T-helper 1 cell (primary cell): ENCODE measurements at places on chromosomes 1 and 21.
A peak's percentile ranks its signal among the peaks of the same experiment; 100 is the strongest.

DNA sequence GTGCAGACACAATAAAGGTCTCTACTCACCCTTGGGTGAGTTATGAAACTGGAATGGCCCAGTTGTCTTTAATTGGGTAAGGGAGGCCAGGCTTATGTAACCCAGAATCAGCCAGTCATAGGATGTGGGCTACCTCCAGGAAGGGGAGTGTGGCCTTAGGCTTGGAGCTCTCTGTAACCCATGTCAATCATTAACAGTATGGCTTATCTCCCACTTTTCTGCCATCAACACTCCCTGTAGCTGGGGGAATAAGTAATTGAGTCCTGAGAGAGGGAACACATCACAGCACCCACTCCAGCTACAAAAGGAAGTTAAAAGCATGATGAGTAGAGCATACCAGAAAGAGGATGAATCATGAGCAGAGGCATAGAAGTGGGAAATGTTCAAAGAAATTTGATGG lies 327.0 kb upstream of the DUSP10 start:
- DNase-seq, result no peak

- DNase-seq, result no peak
These were observed 63.6 kb downstream of the EPHB2 start for GRCh38 chr1:22773981-22774832.

DNA sequence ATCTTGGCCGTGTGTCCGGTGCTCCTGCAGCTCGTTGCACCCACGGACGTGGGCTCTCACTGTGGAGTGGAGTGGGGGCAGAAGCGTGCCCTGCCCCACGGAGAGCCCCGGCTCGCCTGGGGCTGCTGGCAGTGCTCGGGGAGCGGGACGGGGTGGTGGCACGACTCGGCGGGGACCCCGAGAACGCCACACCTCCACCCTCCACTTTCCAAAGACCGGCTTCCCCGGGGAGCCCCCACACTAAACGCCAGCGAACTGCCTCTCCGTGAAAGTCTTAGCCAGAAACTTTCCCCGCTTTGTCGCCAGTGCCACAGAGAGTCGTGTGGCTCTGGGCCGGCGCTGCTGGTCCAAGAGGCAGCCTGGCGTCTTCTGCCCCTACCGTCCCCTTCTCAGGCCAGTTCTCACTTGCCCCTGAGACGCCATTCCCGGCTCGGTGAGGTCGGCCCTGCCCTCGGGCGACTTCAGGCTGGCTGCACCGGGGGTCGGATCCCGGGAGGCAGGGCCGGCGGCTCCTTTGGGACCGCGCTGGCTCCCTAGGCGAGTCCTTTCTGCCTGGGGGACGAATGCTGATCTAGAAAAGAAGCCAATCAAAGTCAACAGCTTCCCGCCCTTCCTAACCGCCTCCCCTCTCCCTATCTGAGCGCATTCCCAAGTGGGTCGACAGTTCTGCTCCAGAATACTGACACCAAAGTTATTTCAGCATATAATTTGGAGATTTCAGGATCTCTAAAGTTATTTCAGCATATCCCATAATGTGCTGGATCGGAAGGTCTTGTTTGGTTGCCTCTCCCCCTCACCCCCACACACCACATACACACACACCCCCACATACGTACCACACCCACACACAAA lies 2.6 kb upstream of the SAMD13 start:
- DNase-seq, result peak; percentile 10

GRCh38 chr1:63261736-63262458 lies 60.5 kb upstream of the FOXD3 start:
- DNase-seq, result no peak

- DNase-seq, result no peak
These were observed 37.0 kb upstream of the TENT5B start for GRCh38 chr1:27049607-27050006.

DNA sequence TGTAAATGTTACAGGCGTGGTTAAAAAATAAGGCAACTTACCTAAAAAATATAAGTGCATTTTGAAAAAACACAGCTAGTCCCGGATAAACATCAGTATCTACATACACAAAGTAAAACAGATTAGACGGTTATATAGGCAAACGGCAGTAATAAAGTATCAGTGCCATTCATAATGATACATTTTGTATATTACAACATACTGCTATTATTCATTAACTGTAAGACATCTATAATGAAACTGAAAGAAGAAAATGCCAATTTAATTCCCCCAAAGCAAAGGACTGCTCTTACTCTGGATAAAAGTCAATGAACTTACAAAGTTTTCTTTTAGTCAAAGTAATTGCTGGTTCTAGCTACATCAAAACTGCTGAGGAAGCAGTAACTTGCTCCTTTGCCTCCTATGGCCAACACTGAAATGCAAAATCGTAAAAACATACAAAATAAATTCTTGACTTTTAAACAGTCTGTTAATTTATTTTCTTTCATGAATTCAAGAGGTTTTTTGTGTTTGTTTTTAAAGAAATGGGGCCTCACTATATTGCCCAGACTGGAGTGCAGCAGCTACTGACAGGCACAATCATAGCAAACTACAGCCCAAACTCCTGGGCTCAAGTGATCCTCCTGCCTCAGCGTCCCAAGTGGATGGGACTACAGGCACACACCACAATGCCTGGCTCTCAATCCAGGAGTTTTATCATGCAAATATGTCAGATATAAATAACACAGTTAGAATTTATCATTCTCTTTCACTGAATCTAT lies 23.9 kb downstream of the TMEM50B start:
- DNase-seq, result no peak

- no peak for DNase-seq
These were observed 413.9 kb downstream of the NCAM2 start for GRCh38 chr21:21412096-21412495.

GRCh38 chr1:106747232-106747631 lies 309.2 kb upstream of the PRMT6 start:
- DNase-seq, result no peak

DNA sequence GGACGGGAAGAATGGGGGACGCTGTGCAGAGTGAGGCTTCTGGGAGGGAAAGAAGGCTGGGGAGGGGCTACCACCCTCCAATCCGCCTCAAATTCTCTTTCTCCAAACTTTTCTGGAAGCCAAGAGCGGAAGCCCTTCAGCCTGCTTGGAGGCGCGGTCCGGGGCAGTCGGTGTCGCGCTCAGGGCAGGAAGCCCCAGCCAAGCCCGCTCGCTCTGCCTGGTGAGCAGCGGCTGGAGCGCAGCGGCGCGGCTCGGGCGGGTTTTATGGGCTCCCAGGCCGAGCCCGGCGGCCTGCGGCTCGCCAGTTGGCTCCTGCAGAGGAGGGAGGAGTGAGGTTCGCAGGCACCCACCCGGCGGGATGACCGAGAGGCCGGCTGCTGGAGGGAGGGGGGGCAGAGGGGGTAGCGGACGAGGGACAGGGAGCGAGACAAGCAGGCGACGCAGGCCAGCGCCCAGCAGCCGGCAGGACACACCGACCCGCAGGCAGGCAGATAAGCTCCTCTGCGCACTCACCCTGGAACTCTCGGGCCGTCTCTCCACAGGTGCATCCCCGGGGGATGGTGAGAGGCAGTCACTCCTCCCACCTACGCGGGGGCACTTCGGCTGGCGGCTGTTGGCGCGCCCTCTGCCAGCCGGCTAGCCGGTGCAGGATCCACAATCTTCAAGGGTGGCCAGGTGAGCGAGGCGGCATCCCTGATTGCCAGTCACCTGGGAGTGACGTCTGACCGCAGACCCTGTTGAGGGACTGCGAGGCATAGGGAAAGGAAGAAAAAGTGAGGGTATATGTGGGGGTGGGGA lies at the start of gene AVPR1B:
Gene AVPR1B (minus strand): TSS at position 238 of the 798 bp plus-strand sequence. CDS start 498 bp downstream, outside the sequence.
- DNase-seq, result no peak

- DNase-seq, result no peak
These were observed 52.9 kb downstream of the MATN1 start for GRCh38 chr1:30670240-30671060.

DNA sequence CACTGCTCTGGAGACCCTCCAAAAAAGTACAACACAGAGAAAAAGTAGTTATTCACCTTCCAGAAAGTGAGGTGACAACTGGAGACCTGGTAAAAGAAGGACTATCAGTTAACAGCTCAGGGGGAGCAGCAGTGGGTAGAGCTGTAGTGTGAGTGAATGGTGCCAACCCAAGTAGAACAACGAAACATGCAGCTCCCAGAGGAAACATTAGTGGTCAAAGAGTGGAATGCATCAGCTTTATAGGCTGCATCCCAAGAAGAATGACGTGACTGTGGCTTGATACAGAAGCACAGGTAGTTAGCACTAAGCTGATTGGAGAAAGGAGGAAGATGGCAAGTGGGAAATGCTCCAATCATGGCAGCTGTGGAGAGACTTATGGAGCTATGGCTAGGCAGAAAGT lies 275.7 kb upstream of the CAMK1G start:
- DNase-seq, result no peak

DNA sequence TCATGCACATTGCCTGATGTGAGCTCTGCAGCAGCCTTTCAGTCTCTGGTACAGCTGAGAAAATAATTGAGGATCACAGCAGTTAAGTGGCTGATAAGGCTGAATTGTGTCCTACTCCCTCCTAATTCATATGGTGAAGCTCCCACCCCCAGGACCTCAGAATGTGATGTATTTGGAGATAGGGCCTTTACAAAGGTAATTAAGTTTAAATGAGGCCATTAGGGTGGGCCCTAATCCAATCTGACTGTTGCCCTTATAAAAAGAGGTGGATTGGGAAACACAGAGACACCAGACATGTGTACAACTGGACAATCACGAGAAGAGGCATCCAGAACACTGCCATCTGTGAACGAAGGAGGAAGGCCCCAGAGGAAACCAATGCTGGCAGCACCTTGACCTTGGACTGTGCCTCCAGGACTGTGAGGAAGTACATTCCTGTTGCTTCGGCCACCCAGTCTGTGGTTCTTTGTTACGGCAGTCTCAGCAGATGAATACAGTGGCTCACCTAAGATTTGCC lies 148.1 kb downstream of the TRABD2B start:
- no peak for DNase-seq

- DNase-seq, result peak; percentile 75
These were observed 775 bp upstream of the AIM2 start for GRCh38 chr1:159077120-159077961.

DNA sequence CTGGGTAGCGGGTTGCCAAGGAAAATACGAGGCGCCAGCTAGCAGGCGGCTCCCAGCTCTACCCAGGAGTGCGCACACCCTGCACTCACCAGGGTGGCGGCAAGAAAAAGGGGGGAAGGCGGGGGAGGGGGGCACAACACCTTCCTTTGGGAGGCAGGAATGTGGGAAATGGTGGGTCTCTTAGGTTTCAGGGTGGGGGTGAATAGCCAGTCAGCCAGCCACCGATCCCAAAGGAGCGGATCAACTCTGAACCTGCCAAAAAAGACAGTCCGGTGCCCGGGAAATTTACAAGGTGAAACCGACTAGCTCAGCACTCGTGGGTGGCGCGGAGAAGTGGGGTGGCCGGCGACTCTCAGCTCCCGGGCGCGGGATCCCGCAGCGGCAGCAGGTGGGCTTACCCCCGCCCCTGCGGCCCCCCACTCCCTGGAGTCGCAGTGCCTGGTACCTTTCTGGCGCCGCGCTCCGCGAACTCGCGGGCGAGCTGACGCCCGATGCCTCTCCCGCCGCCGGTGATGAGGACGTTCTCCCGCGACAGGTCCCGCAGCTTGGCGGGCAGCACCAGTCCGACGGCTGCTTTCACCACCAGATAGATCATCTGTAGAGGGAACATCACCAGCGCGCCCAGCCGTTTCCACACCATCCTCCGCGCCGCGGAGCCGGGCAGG lies 1.2 kb downstream of the DHRS3 start:
- no peak for DNase-seq

DNA sequence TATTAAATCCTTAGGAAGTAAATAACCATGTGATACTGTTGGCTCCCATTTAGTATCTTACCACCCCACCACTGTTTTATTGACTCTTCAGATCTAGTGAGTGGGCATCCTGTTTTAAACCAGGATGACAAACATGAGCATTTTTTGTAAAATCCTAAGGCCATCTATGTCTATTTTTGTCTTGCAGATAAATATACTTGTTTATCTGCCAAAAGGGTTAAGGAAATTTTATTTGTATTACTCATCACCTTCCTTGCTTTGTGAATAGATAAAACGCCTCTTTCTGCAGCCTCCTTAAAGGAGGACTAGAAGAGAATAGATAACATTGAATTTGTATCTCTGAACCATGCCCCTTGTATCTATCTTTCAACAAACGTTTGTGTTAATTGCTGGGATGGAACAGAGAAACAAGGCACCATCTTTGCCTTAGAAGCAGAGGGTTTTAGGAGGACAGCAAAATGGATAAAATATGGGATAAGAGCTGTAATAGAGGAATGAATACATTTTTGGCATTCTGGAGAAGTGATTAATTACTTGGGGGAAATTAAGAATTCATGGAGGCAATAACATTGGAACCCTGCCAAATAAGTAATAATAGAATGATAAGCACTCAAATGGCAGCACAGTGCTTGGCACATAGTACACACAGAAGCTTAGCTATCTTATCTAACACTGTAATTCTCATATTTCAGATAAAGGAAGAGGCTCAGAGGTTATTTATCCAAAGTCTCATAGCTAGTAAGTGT lies 14.7 kb downstream of the YTHDF2 start:
- no peak for DNase-seq

DNA sequence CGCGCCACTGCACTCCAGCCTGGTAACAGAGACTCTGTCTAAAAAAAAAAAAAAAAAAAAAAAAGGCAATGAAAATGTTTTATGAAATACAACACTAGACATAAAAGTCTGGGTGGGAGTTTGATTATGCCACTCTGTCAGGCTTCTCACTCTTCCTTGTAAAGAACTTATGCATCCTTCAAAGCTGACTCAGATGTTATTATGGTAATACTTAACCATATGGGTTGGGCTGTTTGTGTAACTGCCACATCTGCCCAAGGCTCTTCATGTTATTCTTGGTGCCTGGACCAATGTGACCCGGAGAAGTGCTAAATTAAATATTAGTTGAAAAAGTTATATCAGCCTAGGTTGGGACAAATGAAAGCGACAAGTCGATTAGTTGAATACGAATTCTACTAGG lies 23.8 kb downstream of the FAM89A start:
- DNase-seq, result no peak

- DNase-seq, result no peak
These were observed 21.6 kb downstream of the TNN start for GRCh38 chr1:175089136-175089718.

- DNase-seq, result no peak
These were observed 37.6 kb downstream of the RNF115 start for GRCh38 chr1:145786271-145786670.

GRCh38 chr1:243253211-243253925 lies 1.7 kb downstream of the CEP170 start:
- DNase-seq, result no peak

GRCh38 chr1:156910309-156910782 lies 10.1 kb upstream of the LRRC71 start:
- DNase-seq, result peak; percentile 39

GRCh38 chr1:54474310-54475251 lies 68.4 kb upstream of the SSBP3 start:
- no peak for DNase-seq

- no peak for DNase-seq
These were observed 683 bp downstream of the PPOX start for GRCh38 chr1:161166669-161167548.

GRCh38 chr1:87131809-87132283 lies 196.8 kb upstream of the LMO4 start:
- peak; percentile 59 for DNase-seq

DNA sequence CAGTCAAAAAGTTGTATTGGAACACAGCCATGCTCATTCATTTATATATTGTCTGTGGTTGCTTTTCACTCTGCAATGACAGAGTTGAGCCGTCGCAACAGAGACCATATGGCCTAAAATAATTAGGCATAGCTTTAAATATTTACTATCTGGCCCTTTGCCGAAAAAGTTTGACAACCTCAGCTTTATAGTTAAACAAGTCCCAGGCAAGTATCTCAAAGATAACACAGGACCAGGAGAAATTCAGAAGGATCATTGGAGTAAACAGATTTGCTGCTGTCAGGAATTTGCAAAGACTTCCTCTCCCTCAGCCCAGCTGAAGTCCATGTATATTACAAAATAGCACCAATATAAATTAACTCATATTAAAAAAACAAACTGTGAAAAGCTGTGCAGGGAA lies 34.4 kb downstream of the NID1 start:
- no peak for DNase-seq
